RCC 7860 (cell line): ENCODE measurements at places on chromosomes 6 and 20.

DNA sequence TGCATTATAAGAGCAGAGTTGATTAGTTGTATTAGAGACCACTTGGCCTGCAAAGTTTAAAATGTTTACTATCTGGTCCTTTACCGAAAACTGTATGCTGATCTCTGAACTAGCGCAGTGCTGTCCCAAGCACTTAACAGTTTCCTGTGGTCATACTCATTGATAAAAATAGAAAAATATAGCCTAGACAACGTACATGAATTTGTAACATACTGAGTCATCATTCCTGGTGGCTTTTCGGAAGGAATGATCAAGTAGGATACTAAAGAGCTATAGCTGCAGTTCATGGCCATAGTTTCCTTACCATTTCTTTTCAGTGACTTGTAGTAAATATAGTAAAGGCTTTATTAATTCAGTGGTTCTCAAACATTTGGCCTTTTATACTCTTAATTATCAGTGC is 18.4 kb downstream of the TTK start:
- DNase-seq: no peak

GRCh38 chr6:131430531-131430930 is 142.5 kb upstream of the ARG1 start:
- DNase-seq: no peak

GRCh38 chr6:98016565-98016964 is 733.5 kb upstream of the MMS22L start:
- no peak for DNase-seq

DNA sequence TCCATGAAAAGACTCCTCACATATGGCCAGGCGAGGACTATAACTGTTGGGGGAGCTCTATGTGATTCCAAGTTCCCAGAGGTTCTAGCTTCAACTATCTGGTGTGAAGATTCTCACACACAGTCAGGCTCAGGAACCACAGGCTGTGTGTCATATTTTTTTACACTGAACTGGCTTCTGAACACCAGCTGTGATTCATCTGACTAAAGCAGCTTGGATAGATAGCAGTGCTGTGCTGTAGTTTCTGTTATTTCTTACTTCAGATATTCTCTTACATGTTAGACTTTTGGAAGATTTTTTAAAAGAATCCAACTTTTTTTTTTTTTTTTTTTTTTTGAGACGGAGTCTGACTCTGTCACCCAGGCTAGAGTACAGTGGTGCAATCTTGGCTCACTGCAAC is 140.7 kb upstream of the MCHR2 start:
- no peak for DNase-seq

- DNase-seq: no peak
These were observed 2.7 kb downstream of the CALHM5 start for GRCh38 chr6:116514111-116514510.

GRCh38 chr6:14241255-14242070 is 123.9 kb downstream of the CD83 start:
- no peak for DNase-seq

- DNase-seq: no peak
These were observed 334.8 kb upstream of the SULF2 start for GRCh38 chr20:48120120-48120519.

GRCh38 chr20:4782378-4782772 is 60.7 kb downstream of the PRND start:
- no peak for DNase-seq

DNA sequence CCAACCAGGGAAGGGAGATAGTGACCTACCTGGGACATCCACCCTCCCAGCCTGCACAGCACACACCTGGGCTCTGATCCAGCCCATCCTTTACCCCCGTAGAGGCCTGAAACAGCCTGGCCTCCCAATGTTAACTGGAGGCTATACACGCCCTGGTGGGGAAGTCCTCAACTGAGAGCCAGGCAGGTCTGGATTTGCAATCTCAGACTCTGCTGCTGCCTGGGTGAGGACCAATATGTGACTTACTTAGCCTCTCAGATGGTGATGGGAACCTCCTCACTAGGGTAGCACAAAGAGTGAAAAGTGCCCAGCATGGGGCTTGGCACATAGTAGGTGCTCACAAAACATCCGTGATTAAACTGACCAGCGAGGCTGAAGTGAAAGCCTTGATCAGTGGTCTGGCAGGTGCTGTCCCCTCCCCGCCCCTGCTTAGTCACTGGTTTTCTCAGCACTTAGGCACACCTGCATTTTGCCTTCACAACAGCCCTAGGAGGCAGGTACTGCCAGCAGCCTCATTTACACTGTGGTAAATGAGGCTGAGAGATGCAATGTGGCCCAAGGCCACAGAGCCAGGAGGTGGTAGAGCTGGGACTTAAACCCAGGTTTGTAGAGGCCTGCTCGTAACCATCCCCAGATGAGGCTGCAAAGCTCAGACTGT is 12.4 kb downstream of the PEDS1 start:
- no peak for DNase-seq

- no peak for DNase-seq
These were observed 47.2 kb downstream of the TRERF1 start for GRCh38 chr6:42404484-42404883.

DNA sequence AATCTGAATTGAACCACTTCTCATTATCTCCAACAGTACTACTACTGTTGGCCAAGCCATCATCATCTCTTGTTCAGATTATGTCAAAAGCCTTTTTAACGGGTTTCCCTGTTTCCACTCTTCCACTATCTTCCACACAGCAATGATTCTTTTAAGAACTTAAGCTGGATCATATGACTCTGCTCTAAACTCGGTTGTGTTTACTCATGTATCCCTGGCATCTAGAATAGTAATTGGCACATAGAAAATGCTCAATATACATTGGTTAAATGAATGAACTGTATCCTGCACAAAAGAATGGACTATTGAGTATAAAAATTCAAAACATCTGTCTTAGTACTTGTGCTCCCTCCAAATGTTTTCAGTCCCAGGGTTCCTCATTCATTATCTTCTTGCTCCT is 2.8 kb upstream of the COX7A2 start:
- no peak for DNase-seq

- DNase-seq: no peak
These were observed 36.3 kb downstream of the COX4I2 start for GRCh38 chr20:31673943-31674463.
